ENCODE measurements at places on chromosomes 4 and X. TPM values are rescaled to one million over a fixed set of nuclear protein-coding genes. Genes with fewer than 3 reads are reported as not detected.

APBB2 gene
- total RNA-seq, result 103 TPM

NHS gene
- total RNA-seq, result 5.3 TPM

SPP1 gene
- total RNA-seq, result 4.7 TPM

P2RY10 gene
- not detected for total RNA-seq

GRCh38 chr4:123397144-123398065 is 810 bp downstream of the SPRY1 start:
- DNase-seq, result peak; percentile 67
